ENCODE measurements at places on chromosomes 16 and 17.
A peak's percentile ranks its signal among the peaks of the same experiment; 100 is the strongest.

- DNase-seq = no peak
Observed at GRCh38 chr17:58244963-58245362, 6.6 kb downstream of the LPO start.

DNA sequence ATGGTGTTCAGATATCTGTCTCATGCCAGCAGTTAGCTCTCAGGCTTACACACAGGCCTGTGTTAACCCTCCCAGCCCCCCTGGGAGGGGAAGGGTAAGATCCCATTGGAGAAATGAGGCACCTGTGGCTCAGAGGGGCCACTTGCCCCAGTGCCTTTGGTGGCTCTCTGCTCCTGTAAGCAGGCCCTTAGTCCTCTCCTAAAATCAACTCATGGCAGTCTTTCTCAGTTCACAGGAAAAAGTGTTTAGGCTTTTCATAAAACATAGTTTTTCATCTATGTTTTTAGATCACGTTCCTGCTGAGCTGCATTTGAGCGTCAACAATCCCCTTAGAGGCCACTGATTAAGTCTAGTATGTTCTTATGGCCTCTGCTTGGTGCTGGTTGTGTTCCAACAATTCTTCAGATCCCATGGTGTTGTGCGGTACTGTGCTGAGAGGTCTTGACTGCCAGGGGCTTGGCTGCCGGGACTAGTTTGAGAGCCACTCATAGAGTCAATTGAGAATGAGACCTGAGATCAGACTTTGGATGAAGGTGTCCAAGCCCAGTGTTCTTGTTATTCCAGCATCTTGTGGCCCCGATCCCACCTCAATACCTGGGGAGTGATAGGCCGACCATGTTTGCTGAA lies 10.6 kb downstream of the TAOK2 start:
- no peak for DNase-seq

DNA sequence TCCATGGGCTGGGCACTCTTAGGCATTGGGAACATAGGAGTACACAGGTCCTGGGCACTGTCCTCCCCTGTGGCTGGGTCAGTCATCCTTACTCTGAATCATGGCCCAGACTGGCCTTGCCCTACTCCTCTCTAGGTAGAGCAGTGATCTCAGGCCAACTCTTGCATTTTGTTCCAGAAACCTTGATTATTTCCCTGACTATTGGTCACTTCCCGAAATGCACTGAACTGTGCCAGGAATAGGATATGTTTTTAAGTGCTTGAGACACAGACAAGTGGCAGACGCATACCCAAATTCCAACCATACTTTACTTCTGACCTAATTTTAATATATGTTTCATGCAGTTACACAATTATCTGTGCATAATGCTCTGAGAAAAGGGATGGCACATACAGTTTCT lies 10.3 kb downstream of the KRABD2 start:
- no peak for DNase-seq

GRCh38 chr17:30210366-30210765 lies 25.1 kb downstream of the SLC6A4 start:
- no peak for DNase-seq

DNA sequence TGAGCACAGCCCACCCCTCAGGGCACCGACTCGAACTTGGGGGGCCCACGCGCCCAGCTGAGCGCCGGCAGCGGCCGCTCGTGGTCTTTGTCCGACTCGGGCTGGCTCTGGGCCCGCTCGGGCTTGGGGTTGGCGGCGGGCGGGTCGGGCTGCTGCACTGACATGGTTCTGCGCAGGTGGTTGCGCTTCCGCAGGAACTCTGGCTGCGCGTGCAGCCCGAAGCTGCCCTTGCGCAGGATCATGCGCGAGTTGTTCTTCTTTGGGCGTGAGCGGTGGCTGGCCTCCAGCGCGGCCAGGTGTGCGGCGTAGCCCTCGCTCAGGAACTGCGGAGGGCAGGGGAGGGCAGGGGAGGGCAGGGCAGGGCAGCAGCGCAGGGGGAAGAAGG lies 11.1 kb downstream of the PIMREG start:
- no peak for DNase-seq

DNA sequence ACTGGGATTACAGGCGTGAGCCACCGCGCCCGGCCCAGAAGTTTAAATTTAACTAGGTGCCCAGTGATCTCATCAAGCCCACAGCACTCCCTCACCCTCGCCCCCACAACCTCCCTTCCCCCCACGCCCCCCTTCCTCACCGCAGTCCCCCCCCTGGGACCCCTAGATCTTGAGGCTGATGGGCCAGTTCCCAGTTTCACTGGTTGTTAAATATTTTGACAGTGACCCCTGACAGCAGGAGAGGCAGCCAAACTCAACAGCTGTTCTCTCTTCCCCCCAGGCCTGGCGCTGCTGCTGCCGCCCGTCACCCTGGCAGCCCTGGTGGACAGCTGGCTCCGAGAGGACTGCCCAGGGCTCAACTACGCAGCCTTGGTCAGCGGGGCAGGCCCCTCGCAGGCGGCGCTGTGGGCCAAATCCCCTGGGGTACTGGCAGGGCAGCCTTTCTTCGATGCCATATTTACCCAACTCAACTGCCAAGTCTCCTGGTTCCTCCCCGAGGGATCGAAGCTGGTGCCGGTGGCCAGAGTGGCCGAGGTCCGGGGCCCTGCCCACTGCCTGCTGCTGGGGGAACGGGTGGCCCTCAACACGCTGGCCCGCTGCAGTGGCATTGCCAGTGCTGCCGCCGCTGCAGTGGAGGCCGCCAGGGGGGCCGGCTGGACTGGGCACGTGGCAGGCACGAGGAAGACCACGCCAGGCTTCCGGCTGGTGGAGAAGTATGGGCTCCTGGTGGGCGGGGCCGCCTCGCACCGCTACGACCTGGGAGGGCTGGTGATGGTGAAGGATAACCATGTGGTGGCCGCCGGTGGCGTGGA lies 15.6 kb downstream of the QPRT start:
- no peak for DNase-seq

- DNase-seq = no peak
Observed at GRCh38 chr17:34339138-34339770, 17.0 kb upstream of the CCL13 start.

DNA sequence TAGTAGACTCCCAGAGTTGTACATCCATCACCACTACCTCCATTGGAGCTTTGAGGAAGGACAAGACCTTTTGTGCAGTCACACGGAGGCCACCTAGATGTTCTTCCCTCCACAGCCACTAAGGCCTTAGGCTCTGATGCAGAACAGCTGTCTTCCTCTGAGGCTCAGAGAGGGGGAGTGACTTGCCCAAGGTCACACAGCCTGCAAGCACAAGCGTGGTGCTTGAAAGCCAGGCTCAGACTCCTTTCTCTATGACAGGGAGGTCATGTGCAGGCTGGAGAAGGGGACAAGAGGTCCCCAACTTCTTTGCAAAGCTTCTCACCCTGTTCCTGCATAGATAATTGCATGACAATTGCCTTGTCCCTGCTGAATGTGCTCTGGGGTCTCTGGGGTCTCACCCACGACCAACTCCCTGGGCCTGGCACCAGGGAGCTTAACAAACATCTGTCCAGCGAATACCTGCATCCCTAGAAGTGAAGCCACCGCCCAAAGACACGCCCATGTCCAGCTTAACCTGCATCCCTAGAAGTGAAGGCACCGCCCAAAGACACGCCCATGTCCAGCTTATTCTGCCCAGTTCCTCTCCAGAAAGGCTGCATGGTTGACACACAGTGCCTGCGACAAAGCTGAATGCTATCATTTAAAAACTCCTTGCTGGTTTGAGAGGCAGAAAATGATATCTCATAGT lies 12.7 kb downstream of the SCGB1C2 start:
- no peak for DNase-seq

DNA sequence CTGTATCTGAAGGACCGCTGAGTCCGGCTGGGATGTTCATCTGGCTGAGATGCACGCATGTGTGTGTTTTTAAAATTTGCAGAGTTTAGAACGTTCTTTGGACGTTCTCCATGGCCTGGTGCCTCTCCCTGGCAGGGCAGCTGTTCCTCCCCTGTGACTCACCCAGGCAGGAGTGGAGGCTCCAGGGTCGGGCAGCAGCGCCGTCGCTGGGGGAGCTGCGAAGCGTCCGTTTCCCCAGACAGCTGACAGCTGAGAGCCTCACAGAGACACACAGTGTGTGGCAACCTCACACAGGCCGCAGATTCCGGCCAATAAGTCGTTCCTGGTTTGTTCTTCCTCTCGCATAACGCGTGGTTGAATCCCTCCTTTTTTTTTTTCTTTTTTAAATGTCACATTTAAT lies 80.6 kb downstream of the OR1D5 start:
- DNase-seq = peak; percentile 55

GRCh38 chr17:36647636-36648035 lies 46.3 kb downstream of the MRM1 start:
- DNase-seq = no peak

DNA sequence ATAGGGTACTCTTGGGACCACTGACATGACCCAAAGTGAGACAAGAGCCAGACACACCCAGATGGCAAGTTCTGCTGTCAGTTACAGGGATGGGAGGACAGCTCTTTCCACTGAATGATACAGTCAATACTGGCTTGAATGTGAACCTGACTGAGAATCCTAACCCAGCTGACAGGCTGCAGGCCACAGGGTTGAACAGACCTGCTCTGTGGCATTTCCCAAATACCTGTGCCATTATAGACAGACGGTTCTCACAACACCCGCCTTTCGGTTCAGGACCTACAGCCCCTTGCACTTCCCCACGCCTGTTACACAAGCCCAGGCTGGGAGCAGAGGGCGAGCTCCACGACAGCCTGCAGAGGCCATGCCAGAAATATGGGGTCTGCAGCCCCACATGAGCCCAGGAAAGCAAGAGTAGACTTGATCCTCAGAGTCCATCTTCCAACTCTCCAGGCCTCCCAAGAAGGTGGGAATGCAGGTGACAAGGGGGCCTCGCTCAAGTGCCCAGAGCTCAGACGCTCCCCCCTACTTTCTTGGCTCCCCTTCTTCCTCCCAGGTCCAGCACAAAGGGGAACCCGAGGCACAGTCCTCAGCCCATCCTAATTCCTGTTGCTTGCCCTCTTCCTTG lies 314.3 kb downstream of the SOX9 start:
- DNase-seq = peak; percentile 39

GRCh38 chr17:67520916-67521774 lies 144.1 kb downstream of the PITPNC1 start:
- no peak for DNase-seq

DNA sequence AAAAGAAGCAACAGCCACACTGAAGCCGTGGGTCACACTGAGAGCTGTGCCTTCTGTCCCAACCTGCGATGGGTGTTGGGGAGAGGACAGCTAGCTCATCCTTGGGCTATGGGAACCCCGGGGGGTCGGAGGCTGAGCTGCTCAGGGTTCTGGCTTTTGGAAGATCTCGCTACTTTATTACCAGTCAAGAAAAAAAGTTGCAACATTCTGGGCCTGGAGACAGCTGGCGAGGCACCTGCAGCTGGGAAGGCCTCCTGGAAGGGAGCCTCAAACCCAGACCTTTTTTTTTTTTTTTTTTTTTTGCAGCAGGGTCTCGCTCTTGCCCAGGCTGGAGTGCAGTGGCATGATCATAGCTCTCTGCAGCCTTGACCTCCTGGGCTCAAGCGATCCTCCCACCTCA lies 24.9 kb downstream of the TPSD1 start:
- DNase-seq = peak; percentile 84

- DNase-seq = no peak
Observed at GRCh38 chr16:89153848-89154271, 17.7 kb upstream of the CDH15 start.

GRCh38 chr17:70225276-70225675 lies 55.9 kb downstream of the KCNJ2 start:
- DNase-seq = no peak

GRCh38 chr17:45110676-45111611 lies 21.4 kb downstream of the PLCD3 start:
- DNase-seq = no peak

DNA sequence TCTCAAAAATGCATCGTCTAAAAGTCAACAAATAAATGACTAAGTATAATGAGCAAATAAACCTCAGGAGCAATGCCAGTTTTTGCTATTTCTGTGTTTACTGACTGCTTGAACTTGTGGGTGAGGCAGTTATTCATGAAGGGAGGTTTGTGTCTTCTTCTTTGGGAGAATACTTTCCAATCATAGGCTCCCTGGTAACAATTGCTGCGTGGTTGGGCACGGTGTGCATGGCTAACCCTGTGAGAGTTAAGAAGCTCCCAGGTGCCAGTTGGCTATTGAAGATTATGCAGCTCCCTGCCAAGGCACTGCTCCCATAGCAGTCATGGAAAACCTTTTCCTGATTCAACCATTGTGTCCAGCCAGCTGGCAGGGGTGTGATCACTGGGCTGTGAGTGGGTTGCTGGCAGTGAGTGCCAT lies 775.9 kb upstream of the GOT2 start:
- DNase-seq = no peak

DNA sequence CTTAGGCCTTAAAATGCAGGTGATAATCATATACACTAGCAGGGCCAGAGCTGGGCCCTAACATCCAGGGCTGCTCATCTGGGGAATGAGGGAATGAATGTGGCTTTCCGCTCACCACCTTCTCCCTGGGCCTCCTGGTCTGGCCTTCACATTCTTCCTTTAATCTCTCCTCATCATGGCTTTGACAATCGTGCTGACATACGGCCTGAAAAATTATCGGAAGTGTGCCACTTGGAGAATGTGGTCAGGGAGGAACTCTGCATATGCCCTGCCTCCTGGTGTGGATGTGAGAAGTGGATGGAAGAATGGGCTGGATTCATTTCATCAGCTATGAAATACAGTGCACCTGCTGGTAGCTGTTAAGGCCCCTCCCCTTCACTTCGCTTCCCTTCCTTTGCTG lies 2.4 kb downstream of the WSCD1 start:
- DNase-seq = no peak

GRCh38 chr16:71364133-71364681 lies 5.7 kb downstream of the CALB2 start:
- DNase-seq = peak; percentile 92

- peak; percentile 13 for DNase-seq
Observed at GRCh38 chr17:21689604-21690003, 2.7 kb upstream of the KCNJ18 start.

- DNase-seq = peak; percentile 87
Observed at GRCh38 chr17:35709874-35710273, 21.6 kb upstream of the RASL10B start.

- peak; percentile 48 for DNase-seq
Observed at GRCh38 chr16:57826706-57827625, 24.7 kb upstream of the KIFC3 start.

DNA sequence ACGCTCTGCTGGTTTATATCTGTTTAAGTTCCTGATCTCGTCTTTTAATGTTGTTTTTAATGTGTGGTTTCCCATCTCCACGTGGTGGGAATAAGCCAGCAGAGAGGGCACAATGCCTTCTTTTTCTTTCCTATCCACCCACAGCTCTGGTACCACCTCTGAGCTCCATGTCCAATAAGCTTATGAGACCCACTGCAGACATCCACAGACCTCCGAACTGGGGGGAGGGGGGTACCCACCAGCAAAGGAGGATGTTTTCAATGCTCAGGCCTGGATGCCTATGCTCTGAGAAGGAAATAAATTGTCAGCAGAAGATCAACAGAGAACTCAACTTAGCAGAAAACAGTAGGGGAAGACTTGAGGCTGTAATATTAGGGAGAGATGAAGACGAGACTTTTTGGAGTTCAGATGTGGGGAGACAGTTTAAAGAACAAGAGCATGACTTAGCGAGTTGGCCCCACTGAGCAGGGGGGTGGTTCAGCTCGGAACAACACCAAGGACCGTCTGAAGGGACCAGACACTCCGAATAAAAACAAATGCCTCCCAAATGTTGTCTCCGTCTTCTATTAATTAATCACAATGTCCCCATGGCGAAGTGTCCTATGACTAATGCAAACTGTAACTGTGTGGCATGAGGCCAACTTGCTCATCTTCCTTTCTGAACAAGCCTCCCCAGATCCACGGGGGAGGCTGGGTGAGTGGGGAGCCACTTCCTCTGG lies 62.7 kb downstream of the GAS7 start:
- no peak for DNase-seq
